ENCODE measurements at places on chromosomes 3 and 15.

DNA sequence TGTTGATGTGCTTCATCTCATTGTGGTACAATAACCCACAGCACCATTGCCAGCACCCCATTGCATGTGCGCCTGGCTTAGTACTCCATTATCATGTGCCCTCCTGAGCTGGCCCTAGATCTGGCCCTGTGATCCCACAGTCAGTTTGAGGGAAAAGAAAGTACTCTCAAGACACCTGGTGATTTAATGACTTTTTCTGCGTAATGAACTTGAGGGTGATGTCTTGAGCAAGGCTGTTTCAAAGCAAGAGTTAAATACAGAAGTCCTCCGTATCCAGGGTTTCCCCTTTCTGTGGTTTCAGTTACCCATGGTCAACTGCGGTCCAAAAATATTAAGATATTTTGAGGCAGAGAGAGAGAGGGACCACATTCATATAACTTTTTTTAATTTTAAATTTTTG, 16.3 kb downstream of the C3orf20 start:
- no peak for DNase-seq

DNA sequence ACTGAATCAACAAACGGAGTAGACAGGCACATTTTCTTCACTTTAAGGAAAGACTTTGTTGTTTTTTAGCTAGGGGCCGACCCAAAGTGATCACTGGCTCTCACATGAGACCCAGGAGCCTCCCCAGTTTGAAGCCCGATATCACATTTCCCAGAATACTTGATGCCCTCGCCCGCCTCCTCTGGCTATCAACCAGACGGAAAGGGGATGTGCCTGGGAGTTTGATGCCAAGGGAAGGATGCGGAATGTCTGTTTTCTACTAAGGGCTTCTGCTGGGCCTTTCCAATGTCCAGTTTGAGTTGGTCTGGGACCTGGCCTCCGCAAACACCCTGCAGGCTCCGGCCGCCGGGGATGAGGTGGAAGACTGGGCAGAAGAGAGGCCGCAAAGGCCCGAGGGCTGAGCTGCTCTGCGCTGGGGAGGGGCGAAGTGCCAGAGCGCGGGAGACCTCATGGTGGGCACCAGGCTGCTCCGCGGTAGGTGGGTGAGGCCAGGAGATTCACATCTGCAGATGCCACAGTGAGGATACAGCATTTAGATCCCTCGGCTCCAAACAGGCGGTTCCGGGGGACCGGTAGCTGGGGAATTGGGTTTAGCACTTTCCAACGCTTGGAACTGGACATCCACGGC, 491 bp upstream of the ZNF774 start:
- no peak for DNase-seq

DNA sequence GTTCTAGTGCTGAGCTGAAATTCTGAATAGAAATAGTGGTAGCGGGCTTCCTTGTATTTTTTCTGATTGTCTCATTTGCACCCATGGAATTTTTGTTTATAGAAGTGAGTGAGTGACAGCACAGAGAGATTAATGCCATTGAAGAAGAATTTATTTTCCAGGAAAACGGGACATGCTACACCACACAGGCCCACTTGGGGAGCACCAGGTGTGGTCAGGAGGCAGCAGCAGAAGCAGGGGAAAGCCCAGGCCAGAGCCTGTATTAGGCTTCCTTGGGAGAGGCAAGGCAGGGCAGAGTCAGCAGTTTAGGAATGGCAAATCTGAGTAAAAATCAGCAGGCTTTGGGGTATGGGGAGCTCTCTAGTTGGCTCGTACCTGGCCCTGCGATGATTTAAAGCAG, 88.4 kb upstream of the ATP11B start:
- no peak for DNase-seq

DNA sequence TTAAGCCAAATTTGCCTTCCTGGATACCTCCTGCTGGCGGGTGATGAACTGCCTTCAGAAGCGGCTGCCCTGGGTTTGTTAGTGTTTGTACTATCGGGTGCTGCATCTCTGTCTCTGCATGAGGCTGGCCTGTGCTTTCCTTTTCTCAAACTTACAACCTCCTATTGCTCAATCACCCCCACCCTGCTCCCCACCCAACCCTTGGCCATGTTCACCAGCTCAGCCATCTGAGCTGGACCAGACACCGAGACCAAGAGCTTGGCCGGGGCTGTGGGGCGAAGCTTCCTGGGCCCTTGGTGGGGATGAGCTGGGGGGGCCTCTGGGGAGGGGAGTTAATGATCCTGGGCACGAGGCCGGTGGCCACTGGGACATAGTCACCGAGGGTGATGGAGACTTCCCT, 16.8 kb upstream of the FBLN2 start:
- DNase-seq: no peak

GRCh38 chr3:128468285-128468790, 1.6 kb upstream of the DNAJB8 start:
- no peak for DNase-seq

- no peak for DNase-seq
Measured at GRCh38 chr15:95215017-95215416, 983.7 kb downstream of the MCTP2 start.

GRCh38 chr3:135125171-135125801, 330.2 kb downstream of the EPHB1 start:
- no peak for DNase-seq

DNA sequence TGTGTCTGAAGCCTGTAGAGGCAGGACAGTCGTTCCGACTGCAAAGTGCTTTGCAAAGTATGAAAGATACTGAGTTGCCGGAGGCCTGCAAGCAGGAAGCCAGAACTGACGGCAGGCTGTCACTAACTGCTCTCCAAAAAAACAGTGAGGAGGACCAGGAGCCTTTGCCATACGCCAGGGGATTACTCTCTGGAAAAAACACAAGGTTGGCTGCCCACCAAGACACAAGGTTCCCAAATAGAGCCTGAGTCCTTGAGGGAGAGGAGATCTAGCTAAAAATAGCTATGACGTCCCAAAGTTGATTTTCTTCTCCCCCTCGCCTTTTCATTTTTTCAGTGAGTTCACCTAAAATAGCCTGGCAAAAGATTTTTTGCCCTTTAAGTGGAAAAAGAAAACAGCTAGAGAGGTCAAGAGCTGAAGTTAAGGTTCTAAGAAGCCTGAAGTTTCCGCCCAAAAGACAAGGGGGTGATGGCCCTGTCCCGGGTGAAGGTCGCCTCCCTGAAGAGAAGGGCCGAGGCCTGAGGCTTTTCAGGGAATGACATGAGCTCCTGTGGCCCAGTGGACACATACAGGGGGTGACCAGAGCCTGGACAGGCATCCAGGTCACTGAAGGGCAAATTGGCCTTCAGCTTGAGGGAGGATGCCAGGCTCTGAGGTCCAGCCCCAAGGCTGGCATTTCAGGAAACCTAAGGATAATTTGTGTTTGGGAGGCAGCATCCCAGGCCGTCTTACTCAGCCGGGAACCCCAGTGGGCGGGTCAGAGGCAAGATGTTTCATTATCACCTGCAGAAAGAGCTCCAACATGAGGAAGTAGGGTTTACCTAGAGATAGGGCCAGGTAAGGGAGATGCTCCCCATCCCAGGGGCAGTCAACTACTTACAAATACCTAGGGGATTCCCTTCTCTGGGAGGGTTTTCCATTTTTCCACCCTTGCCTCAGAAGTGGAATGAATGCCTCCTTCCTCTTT, 44.9 kb upstream of the DGKG start:
- no peak for DNase-seq

DNA sequence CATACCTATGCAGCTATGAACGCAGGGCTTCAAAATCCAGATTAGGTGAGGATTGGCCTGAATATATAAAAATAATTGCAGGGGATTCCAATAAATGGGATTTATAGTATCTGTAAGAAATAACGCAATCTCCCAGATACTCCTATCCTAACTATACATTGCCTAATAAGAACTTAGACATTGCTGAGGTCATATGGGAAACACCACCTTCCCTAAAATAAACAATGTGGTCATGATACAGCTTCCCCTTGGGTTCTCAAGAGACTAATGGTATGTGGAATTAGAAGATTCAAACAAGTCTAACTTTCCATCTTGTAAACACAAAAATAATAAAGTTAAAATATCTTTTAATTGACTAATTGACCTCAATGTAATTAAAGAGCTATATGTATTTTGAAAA, 28.2 kb downstream of the UBE3A start:
- DNase-seq: no peak

DNA sequence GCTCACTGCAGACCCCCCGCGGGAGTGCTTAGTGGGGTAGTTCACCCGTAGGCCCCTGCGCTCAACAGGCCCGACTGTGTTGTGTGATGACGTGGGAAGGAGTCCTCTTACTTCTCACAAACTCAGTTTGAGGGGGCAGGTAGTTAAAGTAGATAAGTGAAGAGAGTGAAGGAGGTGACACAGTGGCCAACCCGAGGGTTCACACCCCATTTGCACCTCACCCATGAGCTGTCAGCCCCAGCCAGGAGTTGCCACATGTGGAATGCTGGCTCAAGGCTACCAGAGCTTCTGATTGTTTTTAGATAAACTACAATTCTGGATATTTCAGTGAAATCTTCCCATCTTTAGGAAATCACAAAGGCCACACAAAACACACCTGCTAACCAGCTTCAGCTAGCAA, 64.1 kb upstream of the ABHD17C start:
- DNase-seq: no peak

- no peak for DNase-seq
Measured at GRCh38 chr15:62928242-62928999, 114.1 kb upstream of the TPM1 start.

DNA sequence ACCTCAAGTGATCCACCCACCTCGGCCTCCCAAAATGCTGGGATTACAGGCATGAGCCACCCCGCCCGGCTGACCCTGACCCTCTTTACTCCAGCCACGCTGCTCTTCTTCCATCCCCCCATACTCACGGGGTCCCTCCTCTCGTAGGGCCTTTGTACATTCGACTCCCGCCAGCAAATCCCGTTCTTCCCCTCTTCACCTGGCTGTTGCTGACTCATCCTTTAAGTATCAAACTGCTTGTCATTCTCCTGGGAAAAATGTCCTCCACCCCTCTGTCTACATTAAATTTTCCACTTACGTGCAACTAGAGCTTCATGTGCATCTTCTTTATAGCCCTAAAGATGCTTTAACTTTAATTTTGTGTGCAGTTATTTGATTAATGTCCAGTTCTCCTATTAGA, 203.1 kb downstream of the OPA1 start:
- DNase-seq: no peak

DNA sequence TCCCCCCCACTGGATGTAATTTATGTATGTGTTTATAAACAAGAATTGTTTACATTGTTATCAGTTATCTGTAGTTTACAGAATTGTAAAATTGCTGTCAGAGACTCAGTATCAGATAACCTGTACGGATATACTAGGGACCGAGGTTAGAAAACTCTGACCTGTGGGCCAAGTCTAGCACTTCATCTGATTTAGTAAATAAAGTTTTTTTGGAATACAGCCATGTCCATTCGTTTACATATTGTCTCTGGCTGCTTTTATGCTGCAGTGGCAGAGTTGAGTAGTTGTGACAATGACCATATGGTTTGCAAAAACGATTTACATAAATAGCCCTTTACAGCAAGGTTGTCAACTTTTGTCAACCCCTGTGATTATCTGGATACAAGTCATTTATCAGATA, 52.6 kb downstream of the LRRC28 start:
- DNase-seq: no peak

- DNase-seq: no peak
Measured at GRCh38 chr3:189013224-189013888, 158.4 kb upstream of the TPRG1 start.

- DNase-seq: no peak
Measured at GRCh38 chr15:60854858-60855564, 374.1 kb downstream of the RORA start.

GRCh38 chr3:62965311-62965710, 90.1 kb upstream of the CADPS start:
- DNase-seq: no peak

DNA sequence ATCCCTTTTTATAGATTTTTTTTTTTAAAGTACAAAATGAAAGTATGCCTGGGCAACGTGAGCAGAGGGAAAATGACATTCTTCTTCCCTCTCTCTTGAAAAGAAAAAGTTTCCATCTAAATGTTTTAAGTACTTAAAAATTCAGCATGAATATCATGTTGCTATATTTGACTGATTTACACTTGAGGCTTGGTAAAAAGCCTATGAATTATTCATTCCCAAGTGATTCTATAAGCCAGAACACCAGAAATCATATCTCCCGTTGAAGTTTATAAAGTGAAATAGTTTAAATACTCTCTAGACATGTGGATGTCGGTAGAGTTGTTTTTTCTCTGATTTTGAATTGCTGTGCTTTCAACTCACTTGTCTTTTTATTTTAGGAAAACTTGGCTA, 276.2 kb upstream of the RARB start:
- no peak for DNase-seq

DNA sequence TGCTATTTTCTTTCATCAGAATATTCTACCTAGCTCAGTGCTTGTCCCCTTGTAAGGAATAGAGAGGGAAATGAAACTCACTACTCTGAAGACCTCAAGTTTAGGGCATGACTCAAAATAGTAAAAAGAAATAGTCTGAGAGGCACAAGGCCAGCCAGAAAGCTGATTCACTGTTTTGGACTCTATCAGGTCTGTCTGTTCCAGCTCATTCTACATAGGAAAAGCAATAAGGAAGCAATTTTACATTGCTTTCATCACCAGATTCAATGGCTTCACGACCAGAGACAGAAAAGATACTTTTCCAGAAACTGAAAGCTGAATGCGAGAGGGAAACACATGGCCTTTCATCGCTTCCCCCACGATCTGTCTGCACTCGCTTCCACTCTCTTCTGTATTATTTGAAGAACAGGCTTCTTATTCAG, 276.0 kb downstream of the GBE1 start:
- DNase-seq: no peak

- no peak for DNase-seq
Measured at GRCh38 chr3:74920721-74921350, 306.4 kb upstream of the CNTN3 start.

DNA sequence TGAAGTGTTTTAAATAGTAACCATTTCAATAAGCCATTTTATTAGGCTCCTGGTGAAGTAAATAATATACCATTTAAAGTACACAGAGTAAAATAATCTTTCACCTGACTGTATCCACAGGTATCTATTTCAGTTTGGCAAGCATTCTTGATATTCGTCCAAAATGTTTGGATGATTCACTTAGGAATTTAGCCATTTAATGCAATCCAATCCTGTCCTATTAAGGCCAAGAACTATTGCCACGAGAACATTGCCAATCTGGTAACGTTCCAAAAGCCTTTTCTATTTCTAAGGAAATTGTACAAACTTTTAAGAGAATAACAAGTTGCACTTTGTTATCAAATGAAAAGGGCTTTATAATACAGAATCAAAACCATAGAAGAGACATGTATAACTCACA, 209.8 kb upstream of the THRB start:
- DNase-seq: no peak

DNA sequence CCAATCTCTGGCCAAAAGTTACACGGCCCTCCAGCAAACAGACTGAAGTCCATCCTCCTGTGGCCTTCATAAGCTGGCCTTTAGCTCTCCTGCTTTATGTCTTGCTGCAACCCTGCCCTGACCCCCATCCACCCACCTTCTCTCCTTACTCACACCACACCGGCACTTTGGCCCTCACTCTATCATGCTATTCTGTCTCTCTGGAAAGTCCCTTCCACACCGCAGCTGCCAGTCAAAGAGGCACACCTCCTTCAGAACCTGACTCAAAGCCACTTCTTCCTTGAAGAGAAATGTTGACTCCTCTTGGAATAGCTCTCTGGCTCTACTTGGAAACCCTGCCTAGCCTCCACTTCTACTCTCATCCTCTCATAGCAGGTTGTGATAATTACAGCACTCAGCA, 4.5 kb downstream of the GPR156 start:
- no peak for DNase-seq

- no peak for DNase-seq
Measured at GRCh38 chr3:184496933-184497332, 64.7 kb upstream of the EPHB3 start.

GRCh38 chr15:35987056-35987455, 441.1 kb upstream of the DPH6 start:
- DNase-seq: no peak
